Frontal cortex (tissue), 4 donors: ENCODE measurements at places on chromosomes 5 and 9. TPM values are rescaled to one million over a fixed set of nuclear protein-coding genes. Genes with fewer than 3 reads are reported as not detected.

RFESD gene
- total RNA-seq, result 1.2 TPM

GRCh38 chr5:62460578-62460983 is 48.0 kb downstream of the IPO11 start:
- no peak for DNase-seq

GRCh38 chr9:8917956-8918739 is 1118.6 kb upstream of the DMAC1 start:
- DNase-seq, result no peak

GRCh38 chr5:139472386-139473030 is 1.7 kb downstream of the SMIM33 start:
- DNase-seq, result no peak

- DNase-seq, result no peak
These were observed 777 bp downstream of the GPSM1 start for GRCh38 chr9:136328011-136328621.
